ENCODE measurements at places on chromosomes 13 and 19.
A peak's percentile ranks its signal among the peaks of the same experiment; 100 is the strongest.

- no peak for DNase-seq
Measured at GRCh38 chr13:45630791-45631190, 15.3 kb upstream of the ERICH6B start.

DNA sequence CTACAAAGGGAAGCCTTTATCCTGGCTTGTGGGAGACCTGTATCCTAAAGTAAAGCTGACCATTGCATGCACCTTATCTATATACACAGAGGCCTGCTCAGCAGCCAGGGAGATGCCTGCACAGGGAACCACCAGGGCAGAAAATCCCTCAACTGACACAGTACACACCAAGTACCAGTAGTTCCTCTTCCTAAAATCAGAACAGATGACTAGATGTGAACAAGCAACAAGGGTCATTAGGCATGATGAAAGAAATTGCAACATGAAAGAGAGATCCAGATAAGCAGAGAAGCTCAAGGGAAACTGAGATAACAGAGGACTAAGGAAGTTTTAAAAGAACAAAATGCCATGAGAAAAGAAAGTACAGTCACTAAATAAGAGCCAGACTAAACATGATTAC, 39.7 kb upstream of the SLC7A9 start:
- DNase-seq, result no peak

DNA sequence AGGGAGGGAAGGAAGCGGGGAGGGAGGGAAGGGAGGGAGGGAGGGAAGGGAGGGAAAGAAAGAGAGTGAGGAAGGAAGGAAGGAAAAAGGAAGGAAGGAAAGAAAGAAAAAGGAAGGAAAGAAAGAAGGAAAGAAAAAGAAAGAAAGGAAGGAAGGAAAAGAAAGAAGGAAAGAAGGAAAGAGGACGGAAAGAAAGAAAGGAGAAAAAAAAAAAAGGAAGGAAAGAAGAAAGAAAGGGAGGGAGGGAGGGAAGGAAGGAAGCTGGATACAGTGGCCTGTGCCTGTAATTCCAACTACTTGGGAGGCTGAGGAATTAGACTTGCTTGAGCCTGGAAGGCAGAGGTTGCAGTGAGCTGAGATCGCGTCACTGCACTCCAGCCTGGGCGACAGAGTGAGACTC, 35.3 kb downstream of the OLFM2 start:
- DNase-seq, result no peak

- peak; percentile 83 for DNase-seq
Measured at GRCh38 chr13:23570099-23570920, at the start of gene TNFRSF19. Gene TNFRSF19 (plus strand): TSS chr13:23570412. CDS start chr13:23590184, 19,772 bp downstream.

- no peak for DNase-seq
Measured at GRCh38 chr19:9906475-9907087, 29.7 kb downstream of the OLFM2 start.

DNA sequence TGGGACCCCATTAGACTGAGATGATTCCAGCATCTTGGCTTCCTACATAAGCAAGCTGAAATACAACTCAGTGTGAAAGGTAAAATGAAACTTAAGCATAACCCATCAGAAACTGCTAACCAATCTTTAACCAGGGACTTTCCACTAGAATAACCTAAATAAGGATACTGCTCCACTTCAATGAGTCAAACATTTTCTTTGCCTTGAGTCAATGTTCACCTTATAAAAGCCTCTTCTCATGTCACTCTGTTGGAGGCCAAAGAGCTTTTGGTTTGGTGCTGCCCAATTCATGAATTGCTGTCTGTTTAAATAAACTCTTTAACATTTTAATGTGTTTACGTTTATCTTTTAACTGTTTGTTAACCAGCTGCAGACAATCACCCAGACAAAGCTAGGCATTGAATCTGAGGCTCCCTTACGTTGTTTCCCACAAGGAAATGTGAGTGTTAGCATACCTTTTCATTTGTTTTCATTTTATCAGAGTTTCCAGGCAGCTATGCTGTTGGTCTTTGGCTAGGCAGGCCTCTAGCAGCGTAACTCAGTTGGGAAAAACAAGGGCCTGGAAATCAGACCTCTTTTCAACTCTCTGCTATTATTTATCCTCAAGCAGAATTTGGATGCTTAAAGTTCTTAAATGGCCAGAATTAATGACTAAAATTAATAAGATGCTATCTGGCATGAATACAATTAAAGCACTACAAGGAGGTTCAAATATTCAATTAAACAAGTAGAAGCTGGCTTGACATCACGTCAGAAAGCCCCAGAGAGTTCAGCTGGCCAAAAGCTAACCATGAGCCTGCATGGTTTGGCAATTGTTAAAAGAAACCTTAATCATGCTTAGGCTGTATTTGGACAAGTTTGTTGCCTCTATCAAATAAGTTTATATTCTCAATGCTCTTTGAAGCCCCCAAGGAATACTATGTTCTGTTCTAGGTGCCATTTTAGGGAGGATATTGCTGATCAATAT, 200.2 kb downstream of the DCLK1 start:
- DNase-seq, result no peak

GRCh38 chr13:113989585-113990300, 15.9 kb upstream of the C13orf46 start:
- no peak for DNase-seq

- peak; percentile 67 for DNase-seq
Measured at GRCh38 chr19:611481-611868, 21.8 kb downstream of the HCN2 start.

DNA sequence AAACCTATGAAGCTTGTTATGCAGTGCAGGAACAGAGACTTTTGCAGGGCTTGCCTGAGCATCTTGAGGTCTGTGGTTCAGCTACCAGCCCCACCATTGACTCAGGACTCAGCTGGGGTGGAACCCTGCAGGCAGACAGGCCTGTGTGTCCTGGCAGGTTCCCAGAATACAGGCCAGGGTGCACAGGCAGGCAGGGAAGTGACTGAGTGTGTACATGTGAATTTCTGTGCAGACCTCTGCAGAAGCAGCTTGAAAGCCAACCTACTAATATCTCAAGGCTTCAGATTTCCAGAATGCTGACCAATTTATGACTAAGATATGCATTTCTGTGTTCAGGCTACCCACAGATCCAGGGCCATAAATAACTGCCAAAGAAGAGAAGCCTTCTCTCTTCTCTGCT, 254.4 kb downstream of the DLEU7 start:
- peak; percentile 80 for DNase-seq

GRCh38 chr19:39539165-39539517, 820 bp downstream of the EID2 start:
- DNase-seq, result no peak

- no peak for DNase-seq
Measured at GRCh38 chr13:113552079-113552478, 32.5 kb upstream of the TFDP1 start.

DNA sequence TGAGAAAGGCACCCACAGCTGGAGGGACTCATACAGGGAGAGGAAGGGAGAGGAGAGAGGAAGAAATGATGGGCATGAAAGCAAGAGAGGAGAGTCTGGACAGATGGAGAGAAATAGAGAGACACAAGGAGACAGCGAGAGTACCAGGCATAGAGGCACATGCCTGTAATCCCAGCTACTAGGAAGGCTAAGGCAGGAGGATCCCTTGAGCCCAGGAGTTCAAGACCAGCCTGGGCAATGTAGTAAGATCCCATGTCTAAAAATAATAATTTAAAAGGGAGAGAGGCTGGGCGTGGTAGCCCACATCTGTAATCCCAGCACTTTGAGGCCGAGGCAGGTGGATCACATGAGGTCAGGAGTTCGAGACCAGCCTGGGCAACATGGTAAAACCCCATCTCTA, 9.3 kb downstream of the UNC13A start:
- no peak for DNase-seq

DNA sequence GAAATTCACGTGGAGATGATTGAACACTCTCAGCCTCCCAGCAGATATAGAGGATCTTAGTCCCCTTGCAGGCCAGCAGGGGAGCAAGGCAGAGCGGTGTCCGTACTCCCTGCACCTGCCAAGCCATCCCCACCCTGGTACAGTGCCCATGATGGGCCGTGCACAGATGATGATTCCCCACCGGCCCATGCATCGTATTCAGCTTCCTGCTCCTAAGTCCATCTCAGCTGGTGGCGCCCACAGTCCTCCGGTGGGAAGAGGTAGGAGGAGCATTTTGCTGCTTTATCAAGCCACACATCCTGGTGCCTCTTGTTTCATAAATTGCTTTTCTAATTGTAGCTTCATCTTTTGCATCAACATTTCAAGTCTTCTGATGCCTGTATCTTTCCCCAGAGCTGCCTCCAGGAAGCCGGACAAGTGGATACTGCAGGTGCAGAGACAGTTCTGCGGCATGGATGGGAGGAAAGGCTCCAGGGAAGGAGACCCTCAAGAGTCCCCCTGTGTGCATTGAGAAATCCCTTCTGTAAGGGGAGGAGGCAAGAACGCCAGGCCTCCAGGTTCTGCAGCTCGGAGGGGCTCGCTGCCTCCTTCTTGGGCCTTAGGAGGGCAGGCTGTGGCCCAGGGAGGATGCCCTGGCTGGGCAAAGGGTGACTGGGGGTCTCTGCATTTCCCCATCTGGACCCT, 55.3 kb downstream of the F2RL3 start:
- DNase-seq, result no peak
